ENCODE measurements at places on chromosomes 7 and 10. TPM values are rescaled to one million over a fixed set of nuclear protein-coding genes. Genes with fewer than 3 reads are reported as not detected.

MKX gene
- total RNA-seq, result not detected

NPSR1 gene
- total RNA-seq, result not detected

NEUROD6 gene
- total RNA-seq, result not detected

USP54 gene
- 6.7 TPM for total RNA-seq

DNA sequence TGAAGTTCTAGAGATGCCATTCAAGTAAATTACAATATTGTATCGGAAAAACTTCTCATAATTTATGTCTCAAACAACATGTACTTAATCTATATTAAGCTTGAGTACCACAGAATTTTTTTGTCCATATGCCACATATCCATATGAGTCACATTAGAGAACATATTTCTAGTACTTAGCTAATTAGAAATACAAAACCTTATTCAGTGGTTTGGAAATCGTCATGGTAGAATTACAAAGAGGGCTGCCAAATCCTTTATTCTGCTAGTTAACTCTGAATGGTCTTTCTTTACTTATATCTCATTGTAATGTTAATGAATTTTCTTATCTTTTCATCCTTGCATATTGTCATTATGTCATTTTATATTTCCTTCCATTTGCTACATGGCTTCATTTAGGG is 9.0 kb upstream of the VIM start:
- DNase-seq, result no peak
- no peak overlapping the region for H3K27ac ChIP-seq
- peaks cover 51% of the 10 kb centered on the region for H3K4me1 ChIP-seq
- peaks cover 32% of the 10 kb centered on the region for H3K36me3 ChIP-seq

DNA sequence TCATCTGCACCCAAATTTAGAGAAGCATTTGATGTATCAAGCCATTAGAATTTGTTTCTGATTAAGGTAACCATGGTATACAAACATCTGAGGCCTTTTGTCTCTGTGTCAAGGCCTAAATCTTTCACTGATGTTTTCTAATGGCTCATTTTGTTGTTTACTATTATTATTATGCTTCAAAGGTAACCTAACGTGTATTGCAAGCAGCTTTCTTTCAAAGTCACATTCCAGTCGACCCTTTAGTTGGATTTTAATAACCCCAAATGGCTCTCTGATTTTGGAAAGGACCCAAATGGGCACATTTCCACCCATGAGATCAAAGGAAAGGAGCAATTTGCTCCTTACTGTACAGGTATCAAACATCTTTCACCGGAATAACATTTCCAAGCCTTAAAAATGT is 46.7 kb upstream of the WNT16 start:
- no peak for DNase-seq
- no peak overlapping the region for H3K27ac ChIP-seq
- H3K27me3 ChIP-seq, result peaks cover 43% of the 10 kb centered on the region
- H3K4me3 ChIP-seq, result no peak overlapping the region
- peaks cover 1% of the 10 kb centered on the region for H3K36me3 ChIP-seq

DNA sequence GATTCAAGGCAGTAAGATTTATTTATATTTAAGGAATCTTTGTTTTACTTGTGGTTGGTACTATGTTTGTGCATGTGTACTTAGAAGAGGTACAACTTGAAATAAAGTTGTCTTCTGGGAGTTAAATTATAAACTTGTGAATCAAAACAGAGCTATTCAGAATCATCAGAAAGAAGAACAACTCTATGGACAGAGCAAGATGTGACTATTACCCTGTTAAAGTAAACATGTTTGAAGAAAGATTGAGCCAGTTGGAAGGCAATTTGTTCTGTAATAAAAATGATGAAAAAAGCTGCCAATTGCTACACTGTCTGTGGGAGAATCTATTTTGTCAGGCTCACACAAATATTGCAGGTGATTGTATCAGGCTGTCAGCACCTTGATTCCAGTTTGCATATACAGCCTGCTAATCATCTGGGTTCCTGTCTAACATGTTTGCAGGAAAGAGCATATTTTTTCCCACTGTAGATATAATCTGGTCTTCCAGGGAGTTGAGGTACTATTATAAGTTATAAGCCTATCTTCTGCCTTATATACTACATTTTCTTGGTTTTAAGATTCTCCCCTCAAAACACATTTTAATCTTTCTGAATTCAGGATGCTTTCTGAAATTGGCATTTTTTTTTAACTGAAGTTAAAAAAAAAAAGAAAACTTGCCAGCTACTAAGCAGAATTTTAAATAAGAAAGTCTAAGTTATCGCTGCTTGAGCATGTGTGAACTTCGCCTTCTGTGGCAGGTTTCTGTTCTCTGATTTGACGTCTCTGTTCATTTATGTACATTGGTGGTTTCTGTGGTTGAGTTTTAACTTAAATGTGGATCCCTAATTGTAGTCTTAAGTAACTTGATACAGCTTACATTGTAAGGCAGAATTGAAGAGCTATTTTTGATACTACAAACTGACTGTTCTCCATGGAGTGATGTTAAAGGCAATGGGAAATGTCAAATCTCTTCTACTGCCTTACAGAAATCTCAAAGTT is 46.0 kb downstream of the ZNRF2 start:
- peak overlapping the region; percentile 64 for H3K4me3 ChIP-seq
- peak; percentile 68 for DNase-seq
- H3K4me1 ChIP-seq, result peaks cover 58% of the 10 kb centered on the region
- H3K27me3 ChIP-seq, result no peaks in the 10 kb centered on the region

GRCh38 chr7:151709141-151710038 is 167.5 kb downstream of the PRKAG2 start:
- no peaks in the 10 kb centered on the region for H3K36me3 ChIP-seq
- peaks cover 10% of the 10 kb centered on the region for H3K4me1 ChIP-seq
- H3K27ac ChIP-seq, result no peak overlapping the region
- no peak for DNase-seq

- H3K4me1 ChIP-seq, result no peaks in the 10 kb centered on the region
- H3K27me3 ChIP-seq, result no peaks in the 10 kb centered on the region
- H3K4me3 ChIP-seq, result no peak overlapping the region
- DNase-seq, result no peak
- H3K36me3 ChIP-seq, result no peaks in the 10 kb centered on the region
- no peak overlapping the region for H3K27ac ChIP-seq
These were observed 145.1 kb downstream of the SEMA3D start for GRCh38 chr7:85041605-85042216.

Data from activated CD8-positive, alpha-beta memory T cell treated with anti-CD3 and anti-CD28 coated beads, Interleukin-2, amount 10 ng/mL, durations not matched to agents 7 days and 5 days (primary cell).